Choroid plexus epithelial cell (primary cell): ENCODE measurements at places on chromosomes 16 and 17.

DNA sequence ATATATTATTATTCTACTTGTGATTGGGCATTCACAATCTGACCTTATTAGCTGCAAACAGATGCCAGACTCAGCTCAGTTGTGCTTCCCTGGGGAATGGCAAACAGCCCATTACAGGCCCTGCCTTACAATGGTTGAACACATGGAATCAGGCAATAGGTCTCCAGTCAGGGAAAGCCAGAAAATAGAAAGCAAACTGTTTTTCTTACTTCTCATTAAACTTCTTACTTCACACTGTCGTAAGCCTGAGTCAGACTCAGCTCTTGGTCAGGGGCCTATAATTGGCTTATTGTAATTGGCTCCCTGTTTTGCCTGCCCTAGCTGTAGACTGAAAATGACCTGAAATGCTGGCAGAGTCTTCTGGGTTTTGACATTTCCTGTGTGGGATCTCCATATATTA, 77.0 kb upstream of the CA10 start:
- no peak for DNase-seq

- no peak for DNase-seq
Measured at GRCh38 chr16:52545222-52545897, 1.6 kb downstream of the TOX3 start.

DNA sequence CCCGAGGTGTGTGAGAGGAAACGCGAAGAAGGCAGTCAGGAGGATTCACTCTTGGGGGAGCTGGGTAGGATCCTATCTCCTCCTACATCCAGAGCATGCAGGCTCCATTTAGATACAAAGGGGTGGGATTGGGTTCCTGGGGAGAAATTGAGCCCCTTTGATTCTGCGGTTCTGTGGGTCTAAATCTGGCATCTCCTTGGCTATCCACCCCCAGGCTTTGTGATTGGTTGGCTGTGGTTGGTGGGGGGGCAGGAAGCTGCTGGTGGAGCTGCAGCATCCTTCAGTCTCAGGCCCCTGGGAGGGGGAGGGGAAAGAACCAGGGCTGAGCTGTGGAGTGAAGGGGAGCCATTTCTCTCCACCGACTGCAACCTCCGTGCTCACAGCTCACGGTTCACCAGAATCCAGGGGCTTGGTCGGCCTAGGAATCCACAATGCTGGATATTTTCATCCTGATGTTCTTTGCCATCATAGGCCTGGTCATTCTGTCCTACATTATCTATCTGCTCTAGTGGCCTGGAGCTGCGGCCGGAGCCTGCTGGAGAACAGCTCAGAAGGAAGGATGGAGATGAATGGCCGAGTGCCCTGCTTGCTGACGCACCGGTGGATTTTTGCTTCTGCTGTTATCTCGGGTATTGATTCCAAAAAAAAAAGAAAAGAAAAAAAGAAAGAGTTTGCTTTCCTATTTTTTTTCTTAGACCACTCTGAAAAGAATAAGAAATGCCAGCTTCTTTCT, at the start of gene LASP1NB:
LASP1NB (plus strand) TSS at position 352 of the 733 bp plus-strand sequence.
- peak; percentile 68 for DNase-seq

DNA sequence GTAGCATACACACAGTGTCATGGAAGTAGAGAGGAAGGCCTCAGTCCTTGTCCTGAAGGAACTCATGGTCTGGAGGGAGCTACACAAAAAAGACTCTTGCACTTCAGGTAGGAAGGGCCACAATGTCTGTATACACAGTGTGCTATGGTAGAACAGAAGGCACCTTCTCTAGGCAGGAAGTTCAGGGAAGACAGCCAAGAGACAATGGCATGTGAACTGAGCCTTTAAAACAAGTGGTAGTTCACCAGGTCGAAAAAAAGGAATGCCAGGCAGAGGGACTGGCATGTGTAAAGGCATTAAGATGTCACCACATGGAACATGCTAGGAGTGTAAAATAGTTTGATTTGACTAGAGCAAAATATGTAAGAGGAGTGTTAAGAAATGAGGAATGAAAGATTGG, 9.7 kb downstream of the GNAO1 start:
- no peak for DNase-seq

DNA sequence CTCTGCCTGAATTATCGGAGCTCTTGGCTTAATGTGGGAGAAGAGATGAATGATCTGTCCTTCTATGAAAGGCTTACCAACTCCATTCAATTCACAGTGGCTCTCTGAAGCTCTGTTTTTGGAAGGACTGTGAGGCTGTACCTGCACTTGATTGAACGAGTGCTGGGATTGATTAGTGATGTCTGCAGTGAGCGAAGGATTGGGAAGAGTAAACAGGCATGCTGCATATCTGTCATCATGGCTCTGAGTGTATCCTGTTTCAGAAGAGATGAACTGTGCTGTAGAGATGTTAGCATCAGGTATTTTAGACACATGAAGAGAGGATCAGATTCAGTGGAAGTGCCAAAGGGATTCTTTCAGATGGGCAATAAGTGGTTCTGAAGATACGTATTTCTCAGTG, 564.0 kb downstream of the MAF start:
- DNase-seq, result no peak
